ENCODE measurements at places on chromosomes 1 and 21.

- no peak for DNase-seq
These were observed 673.3 kb downstream of the KCNT2 start for GRCh38 chr1:195934817-195935553.

- DNase-seq, result no peak
These were observed 23.9 kb downstream of the ZNF362 start for GRCh38 chr1:33280091-33280661.

GRCh38 chr1:236522937-236523703 lies 662 bp upstream of the LGALS8 start:
- DNase-seq, result no peak

DNA sequence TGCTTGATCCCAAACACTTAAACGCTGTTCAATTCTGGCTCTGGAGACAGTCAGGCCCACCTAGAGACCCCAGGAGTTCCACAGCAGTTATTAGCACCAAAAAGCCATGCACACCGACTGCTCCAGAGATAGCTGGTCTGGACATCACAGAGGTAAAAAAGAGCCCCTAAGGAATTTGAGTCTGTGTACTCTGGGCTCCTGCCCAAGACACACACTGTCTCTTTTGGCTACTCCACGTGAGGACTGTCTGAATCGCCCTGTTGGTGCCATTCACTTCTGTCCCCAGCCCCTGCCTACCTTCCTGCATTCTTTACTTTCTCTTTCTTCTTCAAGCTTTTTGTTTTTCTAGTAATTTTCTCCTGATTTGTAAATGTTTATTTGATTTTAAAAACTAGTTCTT lies 197.4 kb downstream of the ADGRL2 start:
- no peak for DNase-seq

GRCh38 chr1:119535381-119535780 lies 28.4 kb downstream of the HSD3B1 start:
- no peak for DNase-seq

- DNase-seq, result no peak
These were observed 85.2 kb downstream of the HHAT start for GRCh38 chr1:210413951-210414350.
